ENCODE measurements at places on chromosomes 1 and 21. TPM values are rescaled to one million over a fixed set of nuclear protein-coding genes. Genes with fewer than 3 reads are reported as not detected.

DNA sequence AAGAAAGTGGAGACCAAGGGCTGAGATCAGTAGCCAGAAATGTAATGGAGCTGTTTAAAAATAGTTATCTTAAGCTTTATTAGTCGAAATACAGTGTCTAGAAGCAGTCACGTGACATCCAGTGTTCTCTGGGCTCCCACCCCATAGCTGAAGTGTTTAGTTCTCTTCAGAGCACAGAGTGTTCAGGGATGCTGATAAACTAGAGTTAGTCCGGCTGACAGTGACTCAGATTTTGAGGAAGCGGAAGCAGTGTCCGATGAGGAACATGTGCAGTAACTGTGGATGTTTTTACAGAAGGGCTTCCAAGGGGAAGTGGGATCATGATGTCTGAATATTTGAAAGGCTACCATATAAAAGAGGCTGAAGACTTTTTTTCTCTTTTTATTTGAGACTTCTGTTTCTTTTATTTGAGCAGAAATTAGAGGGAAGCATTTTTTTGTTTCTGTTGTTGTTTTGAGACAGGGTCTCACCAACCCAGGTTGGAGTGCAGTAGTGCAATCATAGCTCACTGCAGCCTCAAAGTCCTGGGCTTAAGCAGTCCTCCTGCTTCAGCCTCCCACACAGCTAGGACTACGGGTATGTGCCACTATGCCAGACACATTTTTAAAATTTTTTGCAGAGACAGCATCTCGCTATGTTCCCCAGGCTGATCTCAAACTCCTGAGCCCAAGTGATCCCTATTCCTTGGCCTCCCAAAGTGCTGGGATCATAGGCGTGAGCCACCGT, 124.2 kb downstream of the GALNT2 start:
- H3K27ac ChIP-seq: no peak overlapping the region
- H3K27me3 ChIP-seq: peaks cover 6% of the 10 kb centered on the region
- H3K4me3 ChIP-seq: no peak overlapping the region
- peaks cover 12% of the 10 kb centered on the region for H3K36me3 ChIP-seq

GRCh38 chr1:167776616-167777268, 55.0 kb downstream of the MPZL1 start:
- no peak overlapping the region for H3K27ac ChIP-seq
- peaks cover 5% of the 10 kb centered on the region for H3K27me3 ChIP-seq
- H3K36me3 ChIP-seq: peaks cover 71% of the 10 kb centered on the region
- DNase-seq: no peak
- peak overlapping the region; percentile 52 for H3K4me3 ChIP-seq

The LCE3E gene
- total RNA-seq: not detected

- H3K4me1 ChIP-seq: peaks cover 32% of the 10 kb centered on the region
- no peak for DNase-seq
- H3K4me3 ChIP-seq: no peak overlapping the region
- H3K27ac ChIP-seq: no peak overlapping the region
These were observed 167.2 kb downstream of the CYYR1 start for GRCh38 chr21:26405735-26406361.

DNA sequence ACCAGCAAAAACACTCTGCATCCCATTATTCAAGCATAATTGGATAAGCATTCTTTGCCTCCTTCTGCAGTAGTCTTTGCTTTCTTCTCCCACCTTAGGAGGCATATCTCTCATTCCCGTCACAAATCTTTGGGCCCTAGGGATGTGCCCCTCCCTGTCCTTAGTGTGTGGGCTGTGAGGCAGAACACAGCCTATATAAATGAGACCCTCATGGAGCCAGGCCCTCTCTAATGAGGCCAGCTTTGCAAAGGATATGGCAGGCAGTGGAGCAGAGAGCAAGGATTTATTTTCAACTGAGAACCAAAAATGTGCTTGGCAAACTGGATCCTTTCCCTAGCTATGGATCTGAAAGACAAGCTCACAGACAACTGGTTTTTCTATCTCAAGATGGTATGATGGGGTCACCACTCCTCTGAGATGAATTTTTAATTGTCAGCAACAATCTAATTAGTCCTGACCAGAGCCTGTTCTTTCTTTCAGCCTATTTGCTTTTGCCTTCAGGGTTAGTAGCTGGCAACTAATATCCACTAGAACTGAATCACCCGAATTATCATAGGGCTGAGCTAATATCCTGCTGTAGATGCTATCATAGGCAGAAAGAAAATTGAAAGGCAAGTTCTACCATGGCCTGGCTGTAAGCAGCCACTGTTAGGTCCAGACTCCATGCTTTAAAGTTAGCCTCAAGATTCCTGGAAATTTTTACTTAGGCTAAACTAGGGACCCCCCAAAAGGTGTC, 134.2 kb downstream of the SYT2 start:
- H3K4me1 ChIP-seq: peaks cover 4% of the 10 kb centered on the region
- H3K36me3 ChIP-seq: no peaks in the 10 kb centered on the region
- no peak overlapping the region for H3K27ac ChIP-seq
- no peak overlapping the region for H3K4me3 ChIP-seq
- peaks cover 3% of the 10 kb centered on the region for H3K27me3 ChIP-seq

The FMO3 gene
- total RNA-seq: not detected

DNA sequence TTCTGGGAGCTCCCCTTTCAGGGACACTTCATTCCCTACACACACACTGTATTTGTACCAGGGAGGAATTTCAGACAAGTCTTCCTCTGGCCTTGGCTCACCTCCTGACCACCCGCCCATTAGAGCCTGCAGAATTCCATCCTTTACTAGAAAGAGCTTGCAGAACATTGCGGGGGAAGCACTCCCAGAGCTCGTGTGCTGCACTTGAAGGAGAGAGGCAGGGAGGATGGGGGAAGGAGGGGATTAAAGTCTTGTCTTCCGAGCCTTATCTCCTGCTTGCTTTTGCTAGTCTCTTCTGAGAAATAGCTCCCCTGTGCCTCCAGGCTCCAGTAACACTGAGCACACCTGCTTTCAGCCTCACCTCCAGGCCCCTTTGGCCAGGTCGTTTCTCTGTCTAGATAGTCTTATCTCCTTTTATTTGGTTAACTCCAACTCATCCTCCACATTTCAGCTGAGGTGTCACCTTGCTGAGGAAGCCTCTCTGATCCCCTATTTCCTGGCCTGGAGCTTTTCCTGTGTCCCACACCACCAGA, 62.0 kb downstream of the PCNX2 start:
- peak overlapping the region; percentile 21 for H3K27ac ChIP-seq
- H3K27me3 ChIP-seq: no peaks in the 10 kb centered on the region
- no peaks in the 10 kb centered on the region for H3K36me3 ChIP-seq

GRCh38 chr1:167563579-167564246, 10.2 kb upstream of the CREG1 start:
- H3K27me3 ChIP-seq: no peaks in the 10 kb centered on the region
- H3K27ac ChIP-seq: no peak overlapping the region
- H3K36me3 ChIP-seq: no peaks in the 10 kb centered on the region
- DNase-seq: no peak

The LCE1F gene
- total RNA-seq: not detected

The C1orf210 gene
- total RNA-seq: not detected

The NSUN4 gene
- 27.8 TPM for total RNA-seq

DNA sequence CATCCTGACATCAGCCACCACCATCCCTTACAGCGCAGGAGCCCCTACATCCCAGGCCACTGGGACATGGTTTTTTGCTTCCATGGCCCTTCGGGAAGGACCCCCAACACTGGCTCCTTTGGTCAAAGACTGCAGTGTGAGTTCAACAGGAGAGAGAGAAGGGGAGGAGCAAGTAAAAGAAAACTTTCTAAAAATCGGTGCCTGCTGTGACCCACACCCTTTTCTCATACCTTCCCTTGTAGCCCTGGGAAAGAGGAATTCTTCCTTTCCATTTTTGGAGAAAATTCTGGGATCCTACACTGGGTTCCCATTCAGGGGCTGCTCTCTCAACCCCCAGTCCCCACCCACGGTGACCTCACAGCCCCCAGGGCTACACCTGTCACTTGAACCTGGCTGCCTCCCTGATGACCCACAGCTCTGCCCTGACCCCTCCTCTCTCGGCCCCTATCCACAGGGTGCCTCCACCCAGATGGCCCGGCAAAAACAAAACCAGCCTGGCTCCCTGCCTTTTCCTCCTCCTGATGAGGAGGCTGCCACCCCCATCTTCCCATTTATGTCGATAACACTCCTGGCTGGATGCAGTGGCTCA, 7.6 kb downstream of the PADI4 start:
- peaks cover 9% of the 10 kb centered on the region for H3K27me3 ChIP-seq
- no peaks in the 10 kb centered on the region for H3K36me3 ChIP-seq
- H3K4me3 ChIP-seq: no peak overlapping the region
- H3K27ac ChIP-seq: no peak overlapping the region

GRCh38 chr1:87108814-87109411, 194.5 kb downstream of the HS2ST1 start:
- no peak for DNase-seq
- H3K4me1 ChIP-seq: no peaks in the 10 kb centered on the region
- H3K27me3 ChIP-seq: no peaks in the 10 kb centered on the region
- no peak overlapping the region for H3K4me3 ChIP-seq

GRCh38 chr1:156394082-156394481, 25.1 kb downstream of the RHBG start:
- H3K36me3 ChIP-seq: peaks cover 3% of the 10 kb centered on the region
- no peak for DNase-seq
- no peak overlapping the region for H3K27ac ChIP-seq
- H3K4me1 ChIP-seq: no peaks in the 10 kb centered on the region
- no peaks in the 10 kb centered on the region for H3K27me3 ChIP-seq

DNA sequence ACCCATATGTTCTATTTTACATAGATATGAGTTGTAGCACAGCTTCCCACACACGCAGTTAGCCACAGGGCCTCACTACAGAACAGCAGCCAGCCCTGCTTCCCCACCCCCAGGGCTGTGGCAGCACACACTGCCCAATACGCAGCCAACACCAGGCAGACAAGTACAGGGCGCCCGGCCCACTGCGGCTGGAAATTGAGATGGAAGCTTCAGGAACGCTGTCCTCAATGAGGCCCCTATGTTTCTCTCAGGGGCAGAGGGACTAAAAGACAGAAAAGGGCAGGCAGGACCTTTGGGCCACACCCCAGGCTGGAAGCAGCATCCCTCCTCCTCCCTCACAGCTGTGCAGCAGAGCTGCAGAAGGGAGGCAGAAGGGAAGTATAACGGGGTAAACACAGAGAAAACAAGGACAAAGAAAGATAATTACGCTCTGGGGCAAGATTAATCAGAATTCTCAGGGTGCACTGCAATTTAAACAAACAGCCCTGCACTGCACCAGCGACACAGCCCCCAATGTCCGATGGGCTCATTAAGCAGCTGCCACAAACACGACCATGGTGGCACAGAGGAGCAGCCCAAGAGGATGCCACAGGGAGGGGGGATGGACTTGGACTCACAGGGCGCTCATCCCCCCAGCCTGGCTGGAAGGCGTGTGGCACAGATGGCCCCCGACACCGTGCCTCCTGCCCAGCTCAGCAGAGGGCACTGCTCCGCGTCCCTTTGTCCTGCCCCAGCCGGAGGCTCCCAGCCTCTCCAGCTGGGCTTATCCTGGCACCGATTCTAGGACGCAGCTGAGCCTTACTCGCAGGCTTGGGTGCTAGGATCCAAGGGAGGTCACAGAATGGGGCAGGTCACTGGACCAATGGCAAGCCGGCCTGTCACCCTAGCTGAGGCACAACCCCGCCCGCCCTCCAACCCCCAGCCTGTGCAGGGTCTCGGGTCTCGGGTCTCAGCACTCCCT, 14.2 kb downstream of the WDR4 start:
- no peak overlapping the region for H3K4me3 ChIP-seq
- H3K27me3 ChIP-seq: peaks cover 12% of the 10 kb centered on the region
- peaks cover 16% of the 10 kb centered on the region for H3K4me1 ChIP-seq
- no peak overlapping the region for H3K27ac ChIP-seq

The MATN1 gene
- 1.7 TPM for total RNA-seq

The PLPP3 gene
- total RNA-seq: 33.5 TPM

The CFAP141 gene
- not detected for total RNA-seq

The KCNJ15 gene
- total RNA-seq: 0.97 TPM

- H3K4me1 ChIP-seq: peaks cover 14% of the 10 kb centered on the region
- no peak overlapping the region for H3K4me3 ChIP-seq
- H3K36me3 ChIP-seq: no peaks in the 10 kb centered on the region
- DNase-seq: no peak
- H3K27ac ChIP-seq: peak overlapping the region; percentile 76
- H3K27me3 ChIP-seq: no peaks in the 10 kb centered on the region
These were observed 24.7 kb downstream of the CLIC4 start for GRCh38 chr1:24769656-24770651.

GRCh38 chr1:79161077-79161476, 154.5 kb upstream of the ADGRL4 start:
- DNase-seq: no peak
- no peaks in the 10 kb centered on the region for H3K27me3 ChIP-seq
- peaks cover 6% of the 10 kb centered on the region for H3K4me1 ChIP-seq
- no peak overlapping the region for H3K4me3 ChIP-seq

DNA sequence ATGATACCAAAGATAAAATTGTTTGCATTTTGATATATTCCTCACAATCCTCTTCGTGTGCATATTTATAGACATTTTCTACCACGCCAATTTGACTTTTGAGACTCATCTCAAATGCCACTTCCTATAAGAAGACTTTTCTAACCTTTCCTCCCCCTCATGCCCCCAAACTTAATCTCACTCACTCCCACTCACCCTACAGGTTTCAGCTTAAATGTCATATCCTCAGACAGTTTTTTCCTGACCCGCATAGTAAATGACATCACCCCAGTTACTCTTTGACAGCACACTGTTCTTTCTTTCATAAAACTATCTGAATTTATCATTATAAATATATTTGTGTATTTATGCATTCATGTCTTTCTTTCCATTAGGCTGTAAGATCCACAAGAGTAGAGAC, 29.6 kb upstream of the RGS8 start:
- H3K4me3 ChIP-seq: no peak overlapping the region
- DNase-seq: no peak
- H3K36me3 ChIP-seq: no peaks in the 10 kb centered on the region
- peaks cover 2% of the 10 kb centered on the region for H3K27me3 ChIP-seq

The GPA33 gene
- 0.10 TPM for total RNA-seq

GRCh38 chr21:41407541-41408460, 18.2 kb upstream of the MX1 start:
- H3K36me3 ChIP-seq: no peaks in the 10 kb centered on the region
- peaks cover 7% of the 10 kb centered on the region for H3K27me3 ChIP-seq
- no peak for DNase-seq

The GNG4 gene
- 1.8 TPM for total RNA-seq

- peaks cover 4% of the 10 kb centered on the region for H3K36me3 ChIP-seq
- no peak overlapping the region for H3K27ac ChIP-seq
- no peak for DNase-seq
- H3K4me3 ChIP-seq: no peak overlapping the region
- H3K4me1 ChIP-seq: no peaks in the 10 kb centered on the region
- peaks cover 9% of the 10 kb centered on the region for H3K27me3 ChIP-seq
These were observed 8.8 kb upstream of the NT5C1A start for GRCh38 chr1:39680751-39681150.

The NPR1 gene
- 57.1 TPM for total RNA-seq

DNA sequence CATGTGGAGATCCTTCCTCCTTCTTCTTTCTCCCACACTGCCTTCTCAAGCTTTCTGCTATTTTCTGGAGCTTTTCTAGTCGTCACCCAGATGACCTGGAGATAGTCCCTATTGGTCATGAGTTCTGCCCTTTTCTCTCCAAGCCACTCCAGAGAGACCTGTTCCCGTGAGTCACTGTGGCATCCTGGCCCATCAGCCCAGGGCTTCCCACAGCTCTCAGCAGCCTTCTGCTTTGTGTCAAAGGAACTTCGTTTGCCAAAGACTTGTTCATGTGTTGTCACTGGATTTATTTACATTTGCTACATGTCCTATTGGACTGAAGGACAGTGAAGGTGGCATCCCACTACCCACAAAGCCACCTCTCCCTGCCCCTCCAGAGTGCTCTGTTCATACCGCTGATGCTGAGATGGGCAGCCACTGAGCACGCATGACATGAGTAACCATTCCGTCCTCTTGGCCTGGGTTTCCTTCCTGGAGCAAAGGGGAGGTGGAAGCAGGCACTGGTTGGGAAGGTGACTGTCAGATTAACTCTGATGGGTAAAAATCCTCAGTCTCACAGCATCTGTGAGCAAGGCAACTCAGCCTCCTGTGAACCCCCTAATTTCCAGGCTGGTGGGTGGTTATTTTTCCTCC, 119.2 kb downstream of the EDEM3 start:
- H3K36me3 ChIP-seq: no peaks in the 10 kb centered on the region
- H3K27ac ChIP-seq: no peak overlapping the region
- no peak overlapping the region for H3K4me3 ChIP-seq
- H3K27me3 ChIP-seq: no peaks in the 10 kb centered on the region

Data from endothelial cell (in vitro differentiated cells).